Activated T-helper 1 cell treated with Interleukin-2 at 50 U/mL for 16 hours (primary cell): ENCODE measurements at places on chromosomes 12 and 14.

DNA sequence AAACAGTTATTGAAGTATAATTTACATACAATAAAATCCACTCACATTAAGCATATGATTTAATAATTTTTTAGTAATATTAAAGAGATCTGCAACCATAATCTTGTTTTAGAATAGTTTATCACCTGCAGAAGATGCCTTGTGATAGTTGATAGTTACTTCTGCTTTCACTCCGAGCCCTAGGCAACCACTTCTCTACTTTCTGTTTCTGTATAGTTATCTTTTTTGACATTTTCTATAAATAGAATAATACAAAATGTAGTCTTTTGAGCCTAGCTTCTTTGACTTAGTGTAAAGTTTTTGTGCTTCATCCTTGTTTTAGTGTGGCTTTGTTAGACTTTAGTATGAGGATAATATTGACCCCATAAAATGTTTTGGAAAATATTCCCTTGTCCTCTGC lies 111.0 kb downstream of the MNAT1 start:
- no peak for DNase-seq

DNA sequence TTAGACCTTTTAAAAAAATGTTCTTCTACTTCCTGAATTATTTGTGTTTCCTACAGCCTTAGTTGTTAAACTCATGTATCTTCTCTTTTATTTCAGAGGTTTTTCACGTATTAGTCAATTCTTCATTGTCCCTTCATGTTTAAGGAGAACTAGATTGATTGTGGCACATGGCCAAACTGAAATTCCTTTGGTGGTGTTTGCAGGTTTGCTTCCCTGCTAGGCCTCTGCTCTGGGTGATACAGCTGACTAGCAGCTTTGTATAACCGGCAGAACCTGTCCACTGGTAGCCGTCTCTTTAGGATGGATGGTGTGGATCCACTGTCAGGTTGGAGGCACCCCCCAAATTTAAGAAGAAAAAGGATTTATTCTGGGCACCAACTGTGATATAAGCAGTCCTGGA lies 262.1 kb downstream of the FBXL14 start:
- no peak for DNase-seq

- no peak for DNase-seq
Measured at GRCh38 chr12:44246482-44247105, 410.7 kb downstream of the TMEM117 start.

DNA sequence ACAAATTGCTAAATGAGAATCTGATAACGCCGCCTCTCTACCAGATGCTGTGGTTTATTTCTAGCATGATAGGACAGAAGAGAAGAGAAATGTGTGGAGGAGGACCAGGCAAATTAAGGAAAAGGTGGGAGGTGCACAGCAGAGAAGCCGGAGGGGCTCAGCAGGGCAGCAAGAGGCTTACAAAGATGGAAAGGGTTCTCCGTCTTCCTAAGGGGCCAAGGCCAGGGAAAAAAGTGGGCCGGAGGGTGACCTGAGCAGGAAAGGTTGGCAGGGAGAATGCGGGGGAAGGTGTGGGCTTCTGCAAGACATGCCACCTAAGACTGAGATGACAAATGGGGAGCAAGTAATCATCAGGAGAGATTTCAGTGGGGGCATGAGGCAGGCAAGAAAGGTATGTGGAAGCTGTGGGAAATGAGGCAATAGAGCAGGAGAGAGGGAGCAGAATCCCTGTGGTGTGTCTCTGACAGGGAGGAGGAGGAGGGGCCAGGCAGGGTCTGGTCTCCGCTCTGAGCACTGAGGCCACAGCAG lies 18.7 kb downstream of the MANSC1 start:
- DNase-seq = no peak

- no peak for DNase-seq
Measured at GRCh38 chr14:36617824-36618223, 35.4 kb upstream of the NKX2-8 start.

DNA sequence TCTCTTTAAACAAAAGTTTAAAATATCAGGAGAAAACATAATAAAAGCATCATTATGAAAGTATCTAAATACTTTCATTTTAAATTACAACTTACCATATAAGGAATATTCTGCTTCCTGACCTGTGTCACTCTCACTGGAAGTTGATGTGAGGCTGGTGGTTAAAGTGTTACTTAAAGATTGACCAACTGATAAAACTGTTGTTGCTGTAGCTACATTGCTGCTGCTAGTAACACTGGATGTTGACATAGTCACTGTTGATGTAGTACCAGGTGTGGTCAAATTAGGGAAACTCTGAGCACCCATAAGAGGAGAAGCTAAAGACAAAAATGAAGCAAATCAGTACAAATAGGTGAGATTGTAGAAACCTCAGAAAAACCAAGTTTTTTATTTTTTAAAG lies 79.9 kb downstream of the HECTD1 start:
- no peak for DNase-seq

GRCh38 chr12:8894378-8894777 lies 19.9 kb upstream of the PHC1 start:
- no peak for DNase-seq

DNA sequence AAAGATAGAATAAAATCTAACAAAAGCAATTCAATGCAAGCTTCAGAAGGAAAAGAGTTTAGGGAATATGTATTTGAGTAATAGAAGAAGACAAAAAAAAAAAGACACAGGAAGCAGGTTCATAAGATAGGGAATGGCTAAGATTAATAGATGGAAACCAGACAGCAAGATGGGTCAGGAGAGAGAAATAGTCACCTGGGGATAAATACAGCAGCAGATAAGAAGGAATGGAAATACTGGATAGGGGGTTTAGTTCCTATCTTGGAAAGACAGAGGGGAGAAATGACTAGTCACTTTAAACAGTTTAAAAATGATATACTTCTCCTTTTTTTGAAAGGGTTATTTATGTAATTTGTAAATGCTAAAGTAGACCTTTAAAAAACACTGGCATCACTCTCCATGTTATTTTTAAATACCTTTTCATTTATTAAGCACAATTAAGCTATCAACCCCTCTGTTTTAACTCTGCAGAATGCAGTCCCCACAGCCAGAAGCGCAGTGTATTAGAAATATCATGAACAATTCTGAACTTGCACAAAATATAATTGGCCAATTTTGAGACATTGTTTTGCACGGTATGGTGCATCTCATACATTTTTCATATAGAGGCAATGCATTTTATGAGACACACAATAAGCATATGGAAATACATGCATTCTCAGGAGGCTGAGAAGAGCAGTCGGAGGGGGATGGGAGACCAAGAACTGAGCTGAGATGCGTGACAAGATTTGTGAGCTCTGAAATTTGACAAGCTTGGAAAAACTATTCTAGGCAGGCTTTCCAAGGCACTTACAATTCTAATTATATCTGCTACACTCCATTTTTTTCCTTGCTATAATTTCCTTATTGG lies 303.4 kb upstream of the PRICKLE1 start:
- DNase-seq = no peak
